ENCODE measurements at places on chromosomes 11 and 22. TPM values are rescaled to one million over a fixed set of nuclear protein-coding genes. Genes with fewer than 3 reads are reported as not detected.

Gene PGA5
- total RNA-seq = not detected

DNA sequence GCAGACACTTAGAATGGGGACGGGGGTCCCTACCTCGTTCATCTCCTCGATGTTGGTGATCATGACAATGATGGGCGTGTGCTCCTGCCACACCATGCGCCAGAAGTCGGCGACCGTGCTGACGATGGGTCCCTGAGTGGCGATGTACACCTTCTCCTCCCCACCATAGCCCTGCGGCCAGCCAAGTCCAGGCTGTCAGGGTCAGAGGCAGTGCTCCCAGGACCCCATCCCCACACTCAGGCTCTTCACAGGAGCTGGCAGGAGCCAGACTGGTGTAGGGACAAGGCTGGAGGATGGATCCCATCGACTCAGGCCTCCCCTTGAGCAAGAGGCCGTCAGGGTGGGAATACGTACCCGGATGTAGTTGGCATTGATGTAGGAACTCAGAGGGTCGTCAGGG, 7.2 kb upstream of the IGSF22 start:
- H3K36me3 ChIP-seq = no peaks in the 10 kb centered on the region
- no peak overlapping the region for H3K4me3 ChIP-seq
- no peak for DNase-seq
- H3K27me3 ChIP-seq = peaks cover 20% of the 10 kb centered on the region

DNA sequence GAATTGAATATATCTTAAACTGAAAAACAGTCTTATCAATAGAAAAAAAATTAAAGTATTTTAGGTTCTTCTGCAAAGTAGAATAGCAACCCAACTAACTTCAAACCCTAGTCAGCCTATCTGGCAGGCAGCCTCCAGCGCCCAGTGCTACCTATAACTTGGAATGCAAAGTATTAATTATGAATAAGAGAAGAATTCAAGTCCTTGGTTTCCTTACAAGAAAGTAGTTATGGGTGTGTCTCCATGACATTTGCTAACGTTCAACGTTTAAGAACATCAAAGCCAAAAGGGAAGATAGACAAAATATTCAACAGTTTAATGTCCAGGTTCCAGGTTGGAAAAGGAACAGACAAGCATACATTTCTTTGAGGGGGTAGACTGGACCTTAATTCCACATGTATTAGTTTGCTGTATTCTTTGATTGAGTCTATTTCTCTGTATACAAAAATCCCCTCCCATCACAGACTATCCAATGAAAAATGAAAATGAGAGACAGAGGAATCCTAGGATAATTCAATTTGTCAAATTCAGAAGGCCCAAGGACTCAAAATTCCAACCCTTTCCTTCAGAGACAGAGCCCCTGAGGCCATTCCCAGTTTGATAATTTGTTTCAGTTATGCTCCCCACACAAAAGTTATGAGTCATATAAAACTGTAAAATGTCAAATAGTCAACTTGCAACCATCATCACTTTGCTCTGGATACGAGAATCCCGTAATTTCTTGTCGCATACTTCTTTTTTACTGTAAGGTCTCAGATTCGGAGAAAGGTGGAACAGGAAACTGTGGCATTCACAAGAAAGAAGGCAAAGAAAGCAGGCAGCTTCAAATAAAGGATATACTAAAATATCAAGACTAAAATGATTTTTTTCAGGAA, 83.7 kb upstream of the CHRM4 start:
- no peak overlapping the region for H3K27ac ChIP-seq
- H3K27me3 ChIP-seq = no peaks in the 10 kb centered on the region

Gene GLYAT
- not detected for total RNA-seq

Gene SLC1A2
- total RNA-seq = not detected

GRCh38 chr11:21896746-21897602, 295.9 kb upstream of the ANO5 start:
- H3K4me3 ChIP-seq = no peak overlapping the region
- no peaks in the 10 kb centered on the region for H3K4me1 ChIP-seq
- H3K27ac ChIP-seq = no peak overlapping the region

- no peaks in the 10 kb centered on the region for H3K27me3 ChIP-seq
- no peak for DNase-seq
- H3K27ac ChIP-seq = no peak overlapping the region
- H3K4me1 ChIP-seq = no peaks in the 10 kb centered on the region
- H3K36me3 ChIP-seq = peaks cover 16% of the 10 kb centered on the region
Observed at GRCh38 chr11:44150401-44150800, 54.9 kb downstream of the EXT2 start.

Gene ZP1
- total RNA-seq = not detected

GRCh38 chr22:46148336-46148735, 2.0 kb upstream of the PPARA start:
- DNase-seq = no peak
- H3K4me3 ChIP-seq = no peak overlapping the region
- no peak overlapping the region for H3K27ac ChIP-seq
- peaks cover 6% of the 10 kb centered on the region for H3K4me1 ChIP-seq
- peaks cover 5% of the 10 kb centered on the region for H3K36me3 ChIP-seq

DNA sequence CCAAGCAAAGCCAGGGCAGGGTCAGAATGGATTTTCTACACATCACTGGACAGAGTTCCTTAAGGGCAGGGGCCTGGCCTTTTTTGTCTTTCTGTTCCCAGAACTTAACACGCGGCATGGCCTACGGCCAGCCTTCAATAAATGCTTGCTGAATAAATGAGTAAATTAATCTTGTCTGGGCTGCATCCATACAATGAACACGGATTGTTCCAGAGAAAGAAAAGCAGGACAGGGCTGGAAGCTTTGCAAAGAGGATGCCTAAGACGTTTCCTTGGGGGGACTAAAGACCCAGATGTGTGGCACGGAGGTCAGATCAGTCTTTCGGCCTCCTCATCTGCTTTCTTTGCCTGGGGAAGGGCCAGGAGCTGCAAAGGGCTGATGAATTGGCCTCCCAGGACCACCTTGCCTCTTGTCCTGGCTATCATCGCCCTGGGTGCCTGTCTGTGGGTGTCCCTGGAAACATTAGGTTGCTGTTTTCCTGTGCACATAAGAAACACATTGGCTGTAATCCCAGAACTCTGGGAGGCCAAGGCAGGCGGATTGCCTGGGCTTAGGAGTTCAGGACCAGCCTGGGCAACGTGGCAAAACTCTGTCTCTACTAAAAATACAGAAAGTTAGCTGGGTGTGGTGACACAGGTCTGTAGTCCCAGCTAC, 20.8 kb upstream of the RFPL3 start:
- H3K27ac ChIP-seq = no peak overlapping the region
- H3K36me3 ChIP-seq = no peaks in the 10 kb centered on the region
- H3K27me3 ChIP-seq = peaks cover 15% of the 10 kb centered on the region

Gene PLA2G3
- 0.64 TPM for total RNA-seq

Gene CNGA4
- not detected for total RNA-seq

Gene MICALL1
- total RNA-seq = 20.4 TPM

DNA sequence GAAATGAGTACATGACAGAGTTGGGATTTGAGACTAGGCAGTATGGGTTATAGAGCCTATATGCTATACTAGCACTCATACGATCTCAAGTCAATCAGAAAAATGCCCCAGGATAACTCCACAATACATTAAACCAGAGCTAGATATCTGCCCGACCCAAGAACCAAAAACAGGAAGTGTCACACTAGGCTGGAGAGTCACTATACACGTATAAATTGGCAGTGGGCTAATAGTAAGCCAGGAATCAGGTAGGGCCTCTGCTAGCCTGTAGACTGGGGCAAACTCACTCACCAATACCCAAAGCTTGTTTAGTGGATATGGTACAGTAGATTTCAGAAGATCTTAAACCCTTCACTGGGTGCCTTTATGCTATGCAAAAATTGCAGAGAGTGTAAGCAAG, 16.2 kb upstream of the EIF4G2 start:
- H3K27me3 ChIP-seq = no peaks in the 10 kb centered on the region
- no peak overlapping the region for H3K4me3 ChIP-seq
- H3K36me3 ChIP-seq = no peaks in the 10 kb centered on the region
- DNase-seq = peak; percentile 30

Gene EMID1
- total RNA-seq = 5.7 TPM

Gene MDK
- total RNA-seq = 396 TPM

- peaks cover 8% of the 10 kb centered on the region for H3K4me1 ChIP-seq
- no peak overlapping the region for H3K27ac ChIP-seq
- H3K27me3 ChIP-seq = peaks cover 86% of the 10 kb centered on the region
- no peak for DNase-seq
Observed at GRCh38 chr11:120134106-120134930, 3.6 kb downstream of the TRIM29 start.

- no peaks in the 10 kb centered on the region for H3K27me3 ChIP-seq
- DNase-seq = no peak
- H3K4me3 ChIP-seq = no peak overlapping the region
- H3K4me1 ChIP-seq = peaks cover 53% of the 10 kb centered on the region
- no peaks in the 10 kb centered on the region for H3K36me3 ChIP-seq
Observed at GRCh38 chr22:41561335-41561734, 525 bp downstream of the CSDC2 start.

GRCh38 chr11:129947474-129947873, 52.1 kb upstream of the NFRKB start:
- H3K27me3 ChIP-seq = no peaks in the 10 kb centered on the region
- H3K4me1 ChIP-seq = peaks cover 41% of the 10 kb centered on the region
- peaks cover 6% of the 10 kb centered on the region for H3K36me3 ChIP-seq
- no peak overlapping the region for H3K27ac ChIP-seq
- no peak overlapping the region for H3K4me3 ChIP-seq

DNA sequence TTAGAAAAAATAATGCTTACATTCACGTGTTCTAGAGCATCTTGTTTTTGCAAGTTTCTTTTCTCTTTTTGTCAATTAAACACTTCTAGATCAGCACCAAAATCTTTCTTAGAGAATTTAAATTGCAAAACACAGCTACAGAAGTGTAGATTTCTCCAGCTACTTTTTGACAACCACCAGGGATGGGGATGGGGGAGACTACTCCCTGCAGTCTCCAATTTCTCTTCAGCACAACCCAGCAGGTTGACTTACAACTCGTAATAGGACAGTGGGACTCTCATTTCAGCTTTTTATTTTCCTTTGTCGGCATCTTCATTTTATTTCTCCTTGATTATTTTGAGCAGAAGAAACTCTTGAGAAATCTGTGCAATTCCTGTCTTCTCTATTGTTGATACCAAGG, 441.2 kb downstream of the LRRC4C start:
- no peaks in the 10 kb centered on the region for H3K27me3 ChIP-seq
- DNase-seq = no peak
- no peak overlapping the region for H3K27ac ChIP-seq
- H3K4me1 ChIP-seq = no peaks in the 10 kb centered on the region

DNA sequence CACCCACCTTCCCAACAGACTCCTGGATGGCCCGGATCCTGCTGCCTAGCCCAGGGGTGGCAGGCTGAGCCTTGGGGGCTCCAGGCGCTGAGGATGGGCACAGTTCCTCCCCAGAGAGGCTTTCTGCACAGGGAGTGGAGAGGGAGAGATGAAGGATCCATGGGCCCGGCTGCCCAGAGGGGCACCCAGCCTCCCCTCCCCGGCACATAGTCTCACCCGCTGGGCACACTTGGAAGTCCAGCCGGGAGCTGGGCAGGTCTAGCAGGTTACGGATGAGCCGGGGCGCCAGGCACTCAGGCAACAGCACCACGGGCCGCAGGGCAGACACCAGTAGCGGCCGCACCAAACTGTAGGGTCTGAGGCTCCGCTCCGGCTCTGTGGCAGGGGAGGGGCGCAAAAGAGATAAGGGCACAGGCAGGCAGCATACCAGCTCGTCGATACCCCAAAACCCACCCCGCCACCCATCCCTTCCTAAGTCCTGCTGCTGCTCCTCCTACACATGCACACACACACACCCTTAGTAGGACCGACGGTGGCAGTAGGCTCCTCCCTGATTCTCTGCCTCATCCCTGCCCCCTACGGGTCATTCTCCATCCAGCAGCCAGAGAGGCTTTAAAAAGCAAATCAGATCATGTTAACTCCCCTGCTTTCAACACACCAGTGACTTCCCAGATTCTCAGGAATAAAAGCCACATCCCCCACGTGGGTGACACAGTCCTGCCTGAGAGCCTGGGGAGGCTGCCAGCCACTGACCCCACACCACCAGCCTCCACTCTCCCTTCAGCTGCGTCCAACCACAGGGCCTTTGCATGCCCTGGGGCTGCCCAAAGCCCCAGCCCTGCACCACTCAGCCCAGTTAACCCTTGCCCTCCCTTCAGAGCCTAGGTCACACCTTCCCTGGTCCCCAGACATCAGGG, 6.5 kb upstream of the MFNG start:
- H3K4me3 ChIP-seq = no peak overlapping the region
- H3K27ac ChIP-seq = no peak overlapping the region
- H3K36me3 ChIP-seq = no peaks in the 10 kb centered on the region
- no peaks in the 10 kb centered on the region for H3K27me3 ChIP-seq

DNA sequence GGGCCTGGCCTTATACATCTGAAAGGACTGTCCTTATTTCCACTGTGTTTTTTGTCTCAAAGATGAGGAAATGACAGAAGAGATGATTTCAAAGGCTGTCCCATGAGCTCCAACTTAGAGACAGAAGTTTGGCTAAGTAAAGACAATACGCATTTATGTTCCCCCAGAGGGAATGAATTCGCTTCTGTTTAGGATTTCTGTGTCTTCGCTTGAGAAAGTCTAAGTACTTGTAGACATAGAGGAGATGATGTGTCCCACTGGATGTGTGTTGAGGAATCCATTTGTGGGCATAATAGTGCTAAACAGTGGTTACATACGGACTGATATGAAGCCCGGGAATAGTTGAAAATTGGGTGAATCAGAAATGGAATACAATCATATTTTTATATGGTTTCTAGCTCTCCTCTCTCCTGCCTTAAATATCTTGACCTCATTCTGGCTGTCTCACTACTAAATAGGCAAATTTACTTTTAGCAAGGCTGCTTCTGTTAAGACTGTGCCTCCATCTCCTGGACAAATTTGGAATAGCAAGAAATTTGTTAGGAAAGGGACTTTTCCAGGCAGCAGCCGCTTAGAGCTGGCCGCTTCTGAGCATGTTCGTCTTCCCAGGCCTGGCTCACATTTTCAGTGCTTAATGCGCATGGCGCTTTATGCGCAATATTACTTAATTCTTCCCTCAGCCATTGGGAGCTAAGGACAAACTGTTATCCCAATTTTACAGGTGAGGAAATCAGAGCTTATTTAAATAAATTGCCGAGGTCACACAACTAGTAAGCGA, 1.9 kb upstream of the PEX26 start:
- peaks cover 16% of the 10 kb centered on the region for H3K36me3 ChIP-seq
- no peaks in the 10 kb centered on the region for H3K27me3 ChIP-seq
- H3K27ac ChIP-seq = no peak overlapping the region
- H3K4me1 ChIP-seq = peaks cover 7% of the 10 kb centered on the region

DNA sequence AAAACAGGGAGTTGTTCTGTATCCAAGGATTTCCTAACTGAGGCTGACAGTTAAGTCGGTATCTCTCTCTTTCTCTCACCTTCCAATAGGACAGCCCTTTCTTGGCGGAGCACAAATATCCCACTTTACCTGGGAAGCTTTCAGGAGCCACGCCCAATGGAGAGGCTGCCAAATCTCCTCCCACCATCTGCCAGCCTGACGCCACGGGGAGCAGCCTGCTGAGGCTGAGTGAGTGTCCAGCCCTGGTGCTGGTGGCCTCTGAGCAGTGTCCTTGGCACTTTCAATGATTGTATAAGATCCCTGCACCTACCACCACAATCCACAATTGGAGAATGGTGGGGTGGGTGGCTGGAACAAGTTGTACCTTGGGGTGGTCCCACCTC, 33.7 kb downstream of the CYB5R2 start:
- no peak for DNase-seq
- H3K4me1 ChIP-seq = no peaks in the 10 kb centered on the region
- H3K27ac ChIP-seq = no peak overlapping the region
- H3K27me3 ChIP-seq = no peaks in the 10 kb centered on the region
- no peaks in the 10 kb centered on the region for H3K36me3 ChIP-seq
- H3K4me3 ChIP-seq = no peak overlapping the region

- H3K36me3 ChIP-seq = no peaks in the 10 kb centered on the region
- peaks cover 7% of the 10 kb centered on the region for H3K4me1 ChIP-seq
- no peak overlapping the region for H3K27ac ChIP-seq
Observed at GRCh38 chr11:93846411-93846810, 4.0 kb downstream of the VSTM5 start.

Gene ZFTA
- total RNA-seq = 8.4 TPM
